ENCODE measurements at places on chromosomes 7 and 10. TPM values are rescaled to one million over a fixed set of nuclear protein-coding genes. Genes with fewer than 3 reads are reported as not detected.

OGDH gene
- 133 TPM for total RNA-seq

DNA sequence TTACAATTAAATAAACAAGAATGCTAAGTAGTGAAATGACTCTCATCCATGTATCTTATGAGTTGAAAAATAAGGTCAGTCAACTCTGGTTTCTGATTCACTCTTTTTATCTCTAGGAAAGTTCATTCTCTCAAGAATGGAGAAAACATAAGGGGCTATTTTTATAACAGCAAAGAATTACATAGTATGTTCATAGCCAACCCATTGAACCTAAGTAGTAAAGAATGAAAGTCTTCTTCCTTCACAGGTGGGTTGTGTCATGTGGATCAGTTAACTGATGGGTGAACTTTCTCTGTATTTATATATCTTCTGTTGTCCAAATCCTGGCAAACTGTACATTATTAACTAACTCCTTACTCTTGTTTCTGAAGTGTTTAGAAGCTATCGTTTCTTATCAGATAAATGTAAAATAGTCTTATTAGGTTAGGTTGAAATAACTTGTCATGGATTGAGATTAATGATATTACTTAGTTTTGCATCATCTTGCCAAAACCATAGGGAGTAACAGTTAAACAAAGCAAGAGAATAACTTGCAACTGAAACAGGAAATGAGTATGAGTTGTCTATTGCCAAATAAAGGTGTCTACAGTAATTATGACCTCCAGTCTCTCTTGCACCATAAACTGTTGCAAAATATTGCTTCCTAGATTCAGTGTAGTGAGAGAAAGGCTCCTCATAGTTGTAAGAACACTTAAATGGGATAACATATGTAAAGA, 86.8 kb downstream of the ANKRD7 start:
- no peak for DNase-seq

DNA sequence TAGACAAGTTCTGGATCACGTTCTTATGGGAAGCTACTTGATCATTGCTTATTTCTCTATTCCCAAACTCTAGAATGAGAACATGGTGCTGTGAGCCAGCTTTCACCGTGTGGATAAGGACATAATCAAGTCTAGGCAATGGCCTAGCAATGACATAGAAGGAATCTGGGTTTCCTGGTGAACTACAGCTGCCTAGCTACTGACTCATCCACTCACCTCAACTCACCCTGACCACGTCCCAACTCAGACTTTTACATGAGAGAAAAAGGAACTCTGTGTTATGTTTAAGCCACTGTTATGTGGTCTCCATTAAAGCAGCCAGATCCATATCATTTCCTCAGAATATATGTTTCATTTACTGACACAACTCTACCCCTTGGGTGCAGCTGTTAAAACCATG, 18.8 kb upstream of the MET start:
- no peak for DNase-seq

KIAA1217 gene
- 70.6 TPM for total RNA-seq

VSTM4 gene
- total RNA-seq = 9.7 TPM

GRCh38 chr7:27950123-27950522, 210.2 kb downstream of the TAX1BP1 start:
- DNase-seq = no peak

GRCh38 chr7:100493476-100494264, 9.9 kb downstream of the NYAP1 start:
- no peak for DNase-seq

DNA sequence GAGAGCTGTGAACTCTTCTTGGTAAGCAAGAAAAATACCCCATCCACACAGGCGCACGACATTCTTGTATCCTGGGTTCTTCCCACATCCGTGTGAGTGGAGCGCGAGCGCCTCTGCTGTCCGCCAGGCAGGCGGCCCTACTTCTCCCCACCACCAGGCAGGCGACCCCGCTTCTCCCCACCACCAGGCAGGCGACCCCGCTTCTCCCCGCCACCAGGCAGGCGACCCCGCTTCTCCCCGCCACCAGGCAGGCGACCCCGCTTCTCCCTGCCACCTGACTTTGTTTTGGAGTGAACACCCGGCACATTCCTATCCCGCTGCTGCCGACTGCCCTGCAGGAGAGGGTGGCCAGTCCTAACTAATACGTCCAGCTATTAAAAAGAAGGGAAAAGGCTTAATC, 120.8 kb downstream of the NT5C2 start:
- no peak for DNase-seq

- DNase-seq = no peak
Measured at GRCh38 chr10:128867819-128868218, 599.2 kb upstream of the MGMT start.

CCDC6 gene
- total RNA-seq = 71.8 TPM

DNA sequence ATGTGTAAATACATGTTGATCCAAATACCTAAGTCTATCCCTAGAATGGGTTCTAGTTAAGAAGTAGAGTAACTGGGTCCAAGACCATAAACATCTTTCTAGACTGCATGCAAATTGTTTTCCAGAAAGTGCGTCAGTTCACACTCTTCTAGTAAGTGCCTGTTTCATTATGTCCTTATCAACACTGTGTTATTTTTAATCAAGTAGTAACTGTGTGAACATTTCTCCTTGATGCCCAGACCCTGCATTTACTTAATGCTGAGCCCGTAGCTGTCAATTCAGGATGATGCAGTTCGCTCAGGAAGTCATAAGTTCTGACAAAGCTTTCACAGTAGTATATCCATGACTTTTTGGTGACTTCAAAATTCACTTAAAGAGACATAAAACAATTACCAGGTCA, 374.8 kb downstream of the OTUD1 start:
- no peak for DNase-seq

FZD8 gene
- 10.6 TPM for total RNA-seq

GRCh38 chr10:35447693-35448407, 111.5 kb downstream of the CCNY start:
- DNase-seq = no peak

DNA sequence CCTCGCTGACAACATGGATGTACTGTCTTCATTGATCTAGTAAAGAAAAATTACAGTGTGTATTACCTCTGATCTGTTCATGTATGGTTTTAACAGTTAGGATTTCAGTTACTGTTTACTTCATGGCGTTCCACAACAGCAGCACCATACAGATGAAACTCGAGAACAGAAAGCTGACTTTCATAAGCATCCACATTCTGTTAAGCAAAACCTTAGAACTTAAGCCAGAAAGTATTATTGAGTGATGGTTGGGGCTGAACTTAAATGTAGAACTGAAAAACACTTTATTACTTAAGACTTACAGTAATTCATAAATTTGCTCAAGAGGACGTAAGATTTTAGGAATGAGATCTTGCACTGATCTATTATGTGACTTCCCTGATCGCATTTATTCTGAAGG, 3.7 kb downstream of the MRPL32 start:
- DNase-seq = no peak

GRCh38 chr10:88232029-88232895, 350.9 kb downstream of the RNLS start:
- DNase-seq = no peak

FAM171A1 gene
- 116 TPM for total RNA-seq

All from dorsolateral prefrontal cortex (tissue), 122 donors.